ENCODE measurements at places on chromosomes 3 and 15. TPM values are rescaled to one million over a fixed set of nuclear protein-coding genes. Genes with fewer than 3 reads are reported as not detected.

The GADL1 gene
- total RNA-seq, result not detected

The CASR gene
- total RNA-seq, result not detected

The RAB6B gene
- not detected for total RNA-seq

The PP2D1 gene
- not detected for total RNA-seq

The RLBP1 gene
- total RNA-seq, result not detected

The CMTM6 gene
- total RNA-seq, result 68.4 TPM

The STIMATE gene
- total RNA-seq, result 13.6 TPM

The MASP1 gene
- 52.5 TPM for total RNA-seq

The ARHGAP31 gene
- total RNA-seq, result 4.6 TPM

The POTEB gene
- not detected for total RNA-seq

The ATP10A gene
- not detected for total RNA-seq

The C3orf49 gene
- not detected for total RNA-seq

The CIP2A gene
- total RNA-seq, result 22.2 TPM

The GOLGA6B gene
- not detected for total RNA-seq

Measured in myometrial cell (primary cell).